Mononuclear cell (primary cell): ENCODE measurements at places on chromosomes 5 and 9. TPM values are rescaled to one million over a fixed set of nuclear protein-coding genes. Genes with fewer than 3 reads are reported as not detected.

Gene IL5
- total RNA-seq = not detected

Gene PCDHA3
- total RNA-seq = not detected

Gene HEMGN
- total RNA-seq = 8.6 TPM

Gene HMHB1
- total RNA-seq = not detected

Gene NOTCH1
- 28.1 TPM for total RNA-seq

Gene LCN2
- 4.7 TPM for total RNA-seq

Gene NTNG2
- total RNA-seq = 1.3 TPM

Gene CEL
- 0.21 TPM for total RNA-seq

Gene MEIKIN
- 1.0 TPM for total RNA-seq

Gene EIF4E1B
- total RNA-seq = 0.10 TPM

Gene MCIDAS
- total RNA-seq = not detected

Gene CTXN3
- not detected for total RNA-seq

Gene NIPAL4
- 11.5 TPM for total RNA-seq

Gene PSAT1
- 0.42 TPM for total RNA-seq

Gene CDKN2B
- total RNA-seq = 0.63 TPM

Gene PAEP
- total RNA-seq = not detected

Gene RAPGEF6
- 161 TPM for total RNA-seq

Gene RNF208
- 0.31 TPM for total RNA-seq

Gene TEX48
- total RNA-seq = not detected

Gene SLC6A3
- not detected for total RNA-seq

Gene IL9
- total RNA-seq = not detected

Gene SLC22A4
- 2.2 TPM for total RNA-seq

Gene SUSD3
- 11.0 TPM for total RNA-seq

Gene TMEFF1
- not detected for total RNA-seq

Gene GPR150
- 0.42 TPM for total RNA-seq

Gene SYNPO
- 0.42 TPM for total RNA-seq

Gene UGT3A2
- not detected for total RNA-seq

Gene IL7R
- 360 TPM for total RNA-seq

Gene SPATA31A5
- total RNA-seq = not detected

Gene OGN
- 0.21 TPM for total RNA-seq

Gene PCDHGA12
- 0.10 TPM for total RNA-seq

Gene MYMK
- not detected for total RNA-seq

Gene OR1Q1
- not detected for total RNA-seq

Gene LRRC70
- total RNA-seq = 8.6 TPM

Gene SLCO6A1
- total RNA-seq = not detected

Gene FREM1
- under 0.01 TPM for total RNA-seq

Gene TAF1L
- under 0.01 TPM for total RNA-seq

Gene MCC
- total RNA-seq = 1.0 TPM
